ENCODE measurements at places on chromosomes 2 and 18. TPM values are rescaled to one million over a fixed set of nuclear protein-coding genes. Genes with fewer than 3 reads are reported as not detected.

RAB17 gene
- total RNA-seq, result not detected

SOWAHC gene
- not detected for total RNA-seq

LBX2 gene
- total RNA-seq, result not detected

AKAIN1 gene
- not detected for total RNA-seq

CDK15 gene
- total RNA-seq, result not detected

MYO1B gene
- not detected for total RNA-seq

MBP gene
- total RNA-seq, result 25.2 TPM

TUBA3E gene
- not detected for total RNA-seq

DOK1 gene
- 9.5 TPM for total RNA-seq

FEV gene
- not detected for total RNA-seq

CHRND gene
- not detected for total RNA-seq

LRATD1 gene
- not detected for total RNA-seq

HMSD gene
- total RNA-seq, result not detected

DNA sequence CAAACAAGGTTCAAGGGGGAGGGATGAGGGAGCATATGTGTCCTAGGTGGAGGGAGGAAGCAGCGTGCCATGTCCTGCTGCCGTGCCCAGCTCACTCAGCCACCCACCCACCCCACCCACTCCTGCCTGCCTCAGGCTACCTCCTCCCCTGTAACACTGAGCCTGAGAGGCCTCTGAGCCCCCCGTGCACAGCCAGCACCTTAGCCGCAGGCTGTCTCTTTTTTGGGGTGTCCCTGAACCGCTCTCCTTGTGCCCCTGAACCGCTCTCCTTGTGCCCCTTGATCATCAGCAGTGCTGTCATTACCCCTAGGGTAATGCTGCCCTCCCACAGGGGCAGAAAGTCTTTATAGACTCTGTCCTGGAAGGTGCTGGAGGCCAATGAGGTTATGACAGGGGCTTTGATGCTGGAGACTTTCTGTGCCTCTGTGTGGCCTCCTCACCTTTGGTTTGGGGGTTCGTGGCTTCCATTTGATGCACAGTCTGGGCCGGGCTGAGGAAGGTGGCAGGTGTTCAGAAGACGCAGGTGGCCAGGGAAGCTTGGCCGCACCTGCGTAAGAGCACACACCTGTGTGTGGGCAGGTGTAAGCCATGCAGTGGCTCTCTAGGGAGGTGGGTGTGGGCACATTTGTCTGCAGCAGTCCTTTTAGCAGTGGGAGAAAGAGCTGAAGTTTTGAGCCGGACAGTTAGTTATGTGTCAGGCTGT lies 140.0 kb downstream of the SEPTIN10 start:
- DNase-seq, result no peak

- DNase-seq, result no peak
These were observed 3.8 kb downstream of the ASXL3 start for GRCh38 chr18:33581856-33582255.

DNA sequence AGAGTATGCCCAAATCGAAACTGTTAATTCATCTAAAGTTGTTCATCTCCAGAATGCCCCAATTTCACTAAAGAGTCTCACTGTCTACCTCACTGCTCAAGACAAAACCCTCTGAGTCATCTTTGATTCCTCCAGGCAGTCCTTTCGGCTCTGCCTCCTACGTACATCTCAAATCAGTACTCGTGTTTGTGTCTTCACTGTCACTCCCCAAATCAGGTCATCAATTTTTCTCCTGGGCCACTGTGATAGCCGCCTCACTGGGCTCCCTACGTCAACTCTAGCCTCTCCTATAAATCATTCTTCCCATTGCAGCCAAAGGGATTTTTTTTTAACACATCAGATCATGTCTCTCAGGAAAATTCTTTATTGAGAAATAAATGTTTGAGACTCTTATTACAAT lies 42.1 kb upstream of the TTC39C start:
- no peak for DNase-seq

DNA sequence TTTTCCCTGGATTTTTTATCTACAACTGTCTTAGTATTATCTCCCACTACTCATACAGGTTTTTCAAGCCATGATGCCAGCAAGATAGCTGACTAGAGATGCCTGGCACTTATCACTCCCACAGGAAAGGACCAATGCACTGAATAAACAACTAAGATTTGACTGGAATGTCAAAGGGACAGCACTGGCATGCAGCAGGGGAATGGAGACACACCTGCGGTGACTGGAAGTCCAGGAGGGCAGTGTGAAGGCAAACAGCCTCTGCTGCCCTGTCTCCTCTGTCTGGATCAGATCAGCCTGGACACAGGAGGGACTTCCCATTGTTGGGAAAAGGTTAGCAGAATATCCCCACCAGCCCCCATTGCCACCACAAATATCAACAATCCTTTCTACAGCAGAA lies 85.1 kb downstream of the TMEM237 start:
- no peak for DNase-seq

- DNase-seq, result no peak
These were observed 3.4 kb upstream of the CXCR4 start for GRCh38 chr2:136121204-136121910.

GRCh38 chr2:417006-417405 lies 129.1 kb upstream of the ALKAL2 start:
- DNase-seq, result no peak

DNA sequence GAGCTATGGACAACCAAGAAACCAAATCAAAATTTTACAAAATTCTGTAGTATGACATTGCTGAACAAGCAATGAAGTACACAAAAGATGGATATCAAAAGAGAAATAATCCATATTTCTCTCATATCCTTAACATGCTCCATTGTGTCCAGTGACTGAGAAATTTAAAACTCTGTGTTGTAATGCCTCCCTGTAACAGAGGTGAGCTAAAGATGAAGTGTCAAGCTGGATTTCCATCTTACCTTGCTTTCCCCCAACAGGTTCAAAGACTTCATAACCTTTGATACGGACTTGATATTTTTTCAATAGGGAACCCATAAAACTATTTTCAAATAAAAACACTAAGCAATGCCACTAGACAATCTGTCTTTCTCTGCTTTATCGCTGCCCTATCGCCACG lies 95.7 kb upstream of the SERTAD2 start:
- peak; percentile 63 for DNase-seq

DNA sequence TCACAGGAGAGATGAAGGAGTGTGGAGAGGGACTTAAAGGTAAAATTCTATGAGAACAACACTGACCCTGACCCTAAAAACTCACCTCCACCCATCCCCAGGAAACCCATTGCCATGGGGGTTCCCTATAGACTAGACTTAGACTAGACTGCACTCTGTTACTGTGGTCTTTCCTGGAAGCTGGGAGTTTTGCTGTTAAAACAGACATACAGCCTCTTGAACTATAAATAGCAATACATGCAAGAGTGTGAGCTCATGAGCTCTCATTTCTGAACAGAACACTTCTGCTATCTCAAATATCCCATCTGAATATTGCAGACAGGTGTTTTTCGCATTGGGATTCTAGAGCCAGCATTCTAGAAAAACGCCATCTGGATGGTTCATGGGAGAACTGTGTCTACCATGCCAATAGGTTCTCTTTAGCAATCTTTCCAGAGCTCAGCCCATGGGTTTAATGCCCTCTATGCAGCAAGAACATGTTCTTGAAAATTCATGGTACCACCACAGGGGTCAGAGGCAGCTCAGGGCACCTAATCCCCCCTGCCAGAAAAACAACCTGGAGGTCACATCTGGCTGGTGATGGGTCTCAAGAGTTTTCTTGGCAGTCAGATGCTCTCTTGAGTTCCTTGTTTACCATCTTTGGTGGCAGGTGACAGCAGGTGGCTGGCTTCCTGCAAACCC lies 51.9 kb downstream of the SLC14A2 start:
- no peak for DNase-seq

GRCh38 chr2:241540771-241541561 lies 17.6 kb upstream of the BOK start:
- peak; percentile 34 for DNase-seq

DNA sequence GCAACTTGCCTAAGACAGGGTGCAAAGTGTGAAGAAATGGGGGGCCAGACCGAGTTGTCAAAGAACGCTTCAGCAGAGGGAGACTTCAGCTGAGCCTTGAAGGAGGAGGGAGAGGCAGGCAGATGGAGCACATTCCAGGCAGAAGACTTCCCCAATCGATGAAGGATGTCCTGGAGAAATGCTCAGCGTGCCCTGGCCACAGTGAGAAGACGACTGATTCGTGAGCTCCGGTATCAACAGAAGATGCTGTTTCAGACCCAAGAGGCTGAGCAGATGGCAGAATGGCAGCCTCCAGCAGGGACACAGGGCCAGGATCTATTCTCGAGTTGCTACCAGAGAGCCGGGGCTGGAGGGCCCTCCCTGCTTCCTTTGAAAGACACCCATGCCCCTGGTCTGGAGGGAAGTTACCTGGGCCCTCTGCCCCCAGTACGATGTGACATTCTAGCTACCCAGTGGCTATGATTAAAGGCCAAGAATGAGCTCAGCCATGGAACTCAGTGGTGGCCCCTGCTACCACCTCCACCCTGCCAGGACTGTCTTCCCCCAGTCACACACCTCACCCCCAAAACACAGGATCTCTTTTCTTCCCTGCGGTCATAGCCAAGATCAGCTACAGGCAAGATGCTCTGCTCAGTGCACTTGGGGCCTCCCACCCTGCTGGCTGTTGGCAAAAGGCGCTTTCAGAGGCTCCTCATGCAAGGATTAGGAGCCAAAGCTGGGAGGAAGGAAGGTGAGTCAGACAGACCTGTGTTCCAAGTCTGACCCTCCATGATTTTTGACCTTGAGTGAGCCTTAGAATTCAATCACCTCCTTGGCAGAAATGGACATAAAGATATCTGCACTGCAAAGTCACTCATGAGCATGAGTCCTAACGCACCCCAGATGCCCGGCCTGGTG lies 84.3 kb downstream of the TFCP2L1 start:
- no peak for DNase-seq

GRCh38 chr2:159840616-159841015 lies 42.6 kb upstream of the CD302 start:
- no peak for DNase-seq

DNA sequence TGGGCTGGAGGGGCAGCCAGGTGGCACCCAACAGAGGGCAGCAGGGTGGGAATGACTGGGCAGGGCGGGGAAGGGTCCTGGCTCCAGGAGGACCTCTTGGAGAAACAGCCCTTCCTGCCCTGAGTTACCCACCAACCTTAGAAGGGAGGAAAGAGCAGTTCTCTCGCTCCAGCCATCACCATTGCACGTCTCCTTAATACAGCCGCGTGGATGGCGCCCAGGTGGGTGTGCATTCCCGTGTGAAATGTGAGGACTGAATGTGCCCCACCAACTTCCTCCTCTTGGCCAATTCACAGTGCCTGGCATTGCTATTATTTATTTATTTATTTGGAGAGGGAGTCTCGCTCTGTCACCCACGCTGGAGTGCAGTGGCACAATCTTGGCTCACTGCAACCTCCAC lies 107.0 kb downstream of the SMIM21 start:
- no peak for DNase-seq

DNA sequence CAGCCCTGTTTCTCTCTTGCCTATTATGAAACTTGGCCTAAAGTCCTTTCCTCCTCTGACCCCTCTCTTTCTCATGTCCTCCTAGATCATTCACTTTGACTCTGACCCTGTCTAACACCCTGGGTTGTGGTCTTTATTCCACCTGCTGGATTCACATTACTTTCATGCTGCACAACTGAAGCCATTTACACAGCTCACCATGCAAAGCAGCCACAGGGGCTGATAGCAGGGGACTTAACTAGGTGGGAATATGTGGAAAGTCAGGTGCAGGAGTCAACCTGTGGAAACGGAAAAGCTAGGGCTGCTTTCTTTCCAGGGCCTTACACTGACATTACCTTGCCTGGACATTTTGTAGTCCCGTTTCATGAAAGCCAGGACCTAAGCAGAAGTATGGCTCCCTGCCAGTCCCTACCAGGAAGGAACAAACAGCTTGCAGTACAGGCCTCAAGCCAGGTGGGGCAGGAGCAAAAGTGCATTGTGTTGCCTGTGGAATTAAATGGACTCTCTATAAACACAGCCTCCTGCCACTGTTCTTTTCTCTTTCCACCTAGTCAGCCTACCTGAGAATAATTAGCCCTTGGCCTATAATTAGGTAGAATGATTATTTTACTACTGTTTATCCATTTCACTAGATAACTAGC lies 11.8 kb downstream of the MAPRE3 start:
- DNase-seq, result peak; percentile 48

Data from OCI-LY7 (cell line).